ENCODE measurements at places on chromosomes 4 and X. TPM values are rescaled to one million over a fixed set of nuclear protein-coding genes. Genes with fewer than 3 reads are reported as not detected.

Gene SMR3B
- total RNA-seq: 2.5 TPM

Gene MAPK10
- 59.4 TPM for total RNA-seq

Gene DRD5
- total RNA-seq: 0.22 TPM

Gene FAM47E
- 2.0 TPM for total RNA-seq

Gene EPHA5
- 66.7 TPM for total RNA-seq

Gene SHISA3
- total RNA-seq: 4.3 TPM

Gene MAGEB10
- total RNA-seq: not detected

Gene SEPTIN6
- 35.4 TPM for total RNA-seq

Gene PNMA6A
- 2.0 TPM for total RNA-seq

Gene PHOX2B
- total RNA-seq: 0.29 TPM

Gene SNCA
- total RNA-seq: 39.9 TPM

Gene LAP3
- total RNA-seq: 25.3 TPM

Gene C4orf36
- total RNA-seq: not detected

Gene DDX53
- total RNA-seq: 0.09 TPM

Gene PLAC8
- total RNA-seq: 0.49 TPM

Gene ASB12
- 0.63 TPM for total RNA-seq

Gene NAA10
- total RNA-seq: 51.1 TPM

Gene USP17L17
- not detected for total RNA-seq

Gene CENPU
- not detected for total RNA-seq

Gene PNMA3
- 8.1 TPM for total RNA-seq

Gene PPP4R3C
- not detected for total RNA-seq

Gene MND1
- 14.7 TPM for total RNA-seq

Gene COL4A6
- 1.1 TPM for total RNA-seq

Gene SPIN2A
- 1.2 TPM for total RNA-seq

Gene TAF7L
- 0.15 TPM for total RNA-seq

Gene TMPRSS11F
- total RNA-seq: not detected

Gene UCP1
- total RNA-seq: not detected

Gene EOLA1
- total RNA-seq: 19.1 TPM

Gene CFAP47
- 0.58 TPM for total RNA-seq

Gene PCDH10
- 4.2 TPM for total RNA-seq

Gene ALG13
- total RNA-seq: 30.1 TPM

Gene RS1
- 0.17 TPM for total RNA-seq

Gene CENPVL1
- 1.5 TPM for total RNA-seq

Gene C4orf50
- total RNA-seq: 0.46 TPM

Gene CT45A10
- total RNA-seq: not detected

Gene ZCCHC18
- total RNA-seq: 0.46 TPM

Gene PDCL2
- not detected for total RNA-seq

Gene WDR17
- total RNA-seq: 18.3 TPM

Gene TMEM31
- 0.38 TPM for total RNA-seq

Gene FHDC1
- 13.2 TPM for total RNA-seq

Gene SPANXB1
- total RNA-seq: not detected

Gene RPL36A
- total RNA-seq: 3,387 TPM

Gene ARHGEF6
- total RNA-seq: 15.8 TPM

Gene CDKN2AIP
- 24.9 TPM for total RNA-seq

Gene CFI
- total RNA-seq: 7.5 TPM

Gene PDZD11
- total RNA-seq: 46.9 TPM

Gene PGM2
- 31.7 TPM for total RNA-seq

Gene UGT2B11
- total RNA-seq: not detected

Data from motor neuron (in vitro differentiated cells).